ENCODE measurements at places on chromosomes 6 and 20.
A peak's percentile ranks its signal among the peaks of the same experiment; 100 is the strongest.

DNA sequence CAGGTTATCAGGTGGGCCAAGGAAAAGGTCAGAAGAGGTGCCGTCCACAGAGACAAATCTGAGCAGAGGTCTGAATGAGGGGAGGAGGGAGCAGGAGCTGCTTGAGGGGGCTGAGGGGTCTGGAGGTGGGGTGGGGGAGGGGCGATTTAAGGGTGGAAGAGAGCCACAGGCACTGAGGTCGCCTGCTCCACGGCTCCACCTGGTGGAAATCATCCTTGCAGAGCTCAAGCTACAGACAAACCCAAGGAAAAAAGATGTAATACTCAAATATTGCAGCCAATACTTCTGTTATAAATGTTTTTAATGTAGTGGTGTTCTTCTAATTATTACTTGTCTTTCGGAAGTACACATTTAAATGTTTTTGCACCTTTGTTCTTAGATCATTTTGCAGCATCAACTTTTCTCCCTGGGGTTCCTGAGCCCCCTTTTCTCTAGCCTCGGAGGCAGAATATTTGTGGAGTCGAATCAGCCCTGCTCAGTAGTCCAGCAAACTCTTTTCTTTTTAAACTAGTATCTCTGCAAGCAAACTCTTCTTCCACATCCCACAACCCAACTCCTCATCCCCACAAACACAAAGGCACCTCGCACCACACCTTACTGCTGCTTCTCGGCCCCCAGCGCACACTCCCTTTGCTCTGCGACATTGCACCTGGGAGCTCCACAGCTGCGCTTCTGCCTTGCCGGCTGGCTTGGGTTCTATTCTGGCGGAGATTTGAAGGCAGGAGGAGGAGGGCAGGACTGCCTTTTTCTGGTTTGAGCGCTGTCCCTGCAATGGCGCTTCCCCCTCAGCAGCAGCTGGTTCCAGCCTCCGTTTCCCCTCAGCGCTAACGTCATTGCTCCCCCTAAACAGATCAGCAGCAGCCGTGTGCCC is 51.0 kb upstream of the TFAP2A start:
- DNase-seq, result peak; percentile 68

- DNase-seq, result no peak
Observed at GRCh38 chr20:17579369-17580039, 9.6 kb downstream of the DSTN start.

DNA sequence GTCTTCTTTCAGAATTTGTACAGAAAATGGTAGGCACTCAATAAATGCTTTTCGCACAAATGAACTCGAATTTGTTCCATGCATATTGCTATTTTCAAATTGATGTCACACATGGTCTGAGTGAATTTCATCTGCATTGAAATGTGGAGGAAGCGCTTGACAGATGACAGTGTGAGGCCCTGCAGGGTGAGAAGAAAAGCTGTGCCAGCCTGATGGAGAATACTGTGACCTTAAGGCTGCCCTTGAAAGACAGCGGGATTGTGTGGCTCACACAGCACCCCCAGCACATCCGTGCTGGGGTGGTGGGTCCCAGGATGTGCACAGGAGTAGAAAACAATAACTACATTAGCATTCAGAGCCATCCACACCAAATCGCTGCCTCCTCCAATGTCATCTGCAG is 14.8 kb upstream of the MCHR2 start:
- DNase-seq, result no peak

GRCh38 chr20:34663213-34663943 is 13.5 kb downstream of the PIGU start:
- DNase-seq, result no peak

DNA sequence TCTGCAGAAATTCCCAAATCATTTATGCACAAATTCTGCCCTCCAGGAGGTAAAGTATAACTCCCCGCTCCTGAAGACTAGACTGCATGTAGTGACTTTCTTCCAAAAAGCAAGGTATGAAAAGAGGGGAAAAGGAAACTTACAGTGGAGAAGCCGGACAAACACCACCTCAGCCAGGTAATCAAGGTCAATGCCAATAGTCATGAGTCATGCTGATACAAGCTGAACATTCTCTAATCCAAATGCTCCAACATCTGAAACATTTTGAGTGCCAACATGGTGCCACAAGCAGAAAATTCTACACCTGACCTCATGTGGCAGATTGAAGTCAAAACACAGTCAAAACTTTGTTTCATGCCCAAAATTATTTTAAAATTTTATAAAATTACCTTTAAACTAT is 165.6 kb downstream of the FOXA2 start:
- no peak for DNase-seq

GRCh38 chr6:54419885-54420284 is 111.6 kb downstream of the TINAG start:
- no peak for DNase-seq

- no peak for DNase-seq
Observed at GRCh38 chr6:31479151-31479932, 18.6 kb upstream of the MICB start.

All from COLO829 (cell line).